ENCODE measurements at places on chromosomes 13 and 19. TPM values are rescaled to one million over a fixed set of nuclear protein-coding genes. Genes with fewer than 3 reads are reported as not detected.

DNA sequence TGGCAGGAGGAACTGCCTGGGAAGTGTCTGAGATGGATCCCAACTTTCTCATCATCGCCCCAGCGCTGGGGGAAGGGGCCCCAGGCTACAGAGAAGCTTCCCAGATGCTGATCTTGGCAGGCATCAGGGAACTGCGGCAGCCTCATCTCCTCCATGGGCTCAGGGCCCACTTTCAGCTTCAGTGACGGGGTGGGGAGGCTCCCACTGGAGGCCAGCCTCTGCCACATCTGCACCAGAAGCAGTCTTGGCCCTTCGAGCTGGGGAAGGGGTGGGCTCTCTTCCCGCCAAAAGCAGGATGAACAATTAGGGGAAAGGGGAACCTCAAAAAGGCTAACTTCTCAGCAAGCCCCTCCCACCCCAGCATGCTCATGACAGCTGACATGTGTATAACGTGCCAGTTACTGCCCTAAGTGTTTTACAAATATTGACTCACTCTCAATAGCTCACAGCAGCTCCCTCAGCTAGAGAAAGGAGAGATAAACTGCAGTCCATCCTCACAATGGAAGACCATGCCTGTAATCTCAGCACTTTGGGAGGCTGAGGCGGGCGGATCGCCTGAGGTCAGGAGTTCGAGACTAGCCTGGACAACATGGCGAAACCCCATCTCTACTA lies 7.1 kb upstream of the S1PR2 start:
- DNase-seq, result peak; percentile 17

DNA sequence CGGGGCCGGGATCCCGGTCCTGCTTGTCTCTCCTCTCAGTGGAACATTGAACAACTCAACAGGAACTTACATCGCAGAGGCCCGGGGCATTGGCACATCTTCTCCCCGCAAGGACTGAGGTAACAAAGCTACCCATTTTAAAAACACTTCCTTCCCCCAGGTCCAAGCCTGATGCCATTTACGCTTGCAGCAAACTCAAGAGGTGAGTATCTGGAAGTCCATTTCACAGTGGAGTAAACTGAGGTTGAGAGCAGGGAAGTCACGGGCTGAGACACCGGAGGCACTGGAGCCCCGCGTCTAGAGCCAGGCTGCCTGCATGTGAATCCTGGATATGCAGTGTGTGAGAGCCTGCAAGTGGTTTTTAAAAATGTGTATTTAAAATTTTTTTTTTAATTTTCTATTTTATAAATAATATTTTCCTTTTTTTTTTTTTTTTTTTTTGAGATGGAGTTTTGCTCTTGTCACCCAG lies 492 bp upstream of the PGLYRP1 start:
- DNase-seq, result no peak

GRCh38 chr13:50842251-50842989 lies 1.1 kb downstream of the DLEU7 start:
- DNase-seq, result no peak

DNA sequence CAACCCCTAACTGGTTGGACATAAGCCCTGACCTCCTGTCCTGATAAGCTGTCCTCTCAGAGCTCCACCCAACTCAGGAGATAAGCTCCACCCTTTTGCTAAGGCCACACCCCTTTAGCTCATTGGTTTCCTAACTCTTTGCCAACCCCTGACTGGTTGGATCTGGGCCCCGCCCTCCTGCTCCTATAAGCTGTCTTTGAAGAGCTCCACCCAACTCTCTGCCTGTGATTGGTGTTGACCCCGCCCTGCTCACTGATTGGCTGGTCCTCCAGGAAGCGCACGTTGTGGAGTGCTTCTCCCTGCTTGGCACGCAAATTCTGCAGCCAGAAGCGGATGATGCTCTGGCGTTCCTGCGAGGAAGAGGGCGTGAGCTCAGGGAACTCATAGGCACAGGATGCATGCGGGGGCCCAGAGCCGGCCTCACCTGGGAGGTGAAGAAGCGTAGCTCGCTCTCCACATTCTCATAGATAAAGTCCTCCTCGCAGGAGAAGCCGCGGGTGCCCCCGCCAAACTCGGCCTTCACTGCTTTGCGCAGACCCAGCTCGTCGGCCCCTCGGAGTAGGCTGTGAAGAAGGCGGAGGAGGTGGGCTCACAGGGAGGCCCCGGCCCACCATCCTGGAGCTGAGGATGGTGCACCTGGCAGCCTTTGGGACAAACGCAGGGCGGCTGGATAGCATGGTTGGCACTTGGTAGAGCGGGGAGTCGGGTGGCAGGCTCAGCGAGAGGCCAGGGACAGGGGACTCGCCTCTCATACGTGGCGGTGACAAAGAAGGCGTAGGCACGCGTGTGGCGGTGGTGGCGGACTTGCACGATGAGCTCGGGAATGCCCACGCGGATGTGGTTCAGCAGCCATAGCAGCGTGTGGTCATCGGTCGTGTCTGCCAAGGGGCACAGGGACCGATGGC lies 1.7 kb downstream of the ANO8 start:
- DNase-seq, result peak; percentile 42

Gene RUBCNL
- 0.70 TPM for polyA plus RNA-seq

DNA sequence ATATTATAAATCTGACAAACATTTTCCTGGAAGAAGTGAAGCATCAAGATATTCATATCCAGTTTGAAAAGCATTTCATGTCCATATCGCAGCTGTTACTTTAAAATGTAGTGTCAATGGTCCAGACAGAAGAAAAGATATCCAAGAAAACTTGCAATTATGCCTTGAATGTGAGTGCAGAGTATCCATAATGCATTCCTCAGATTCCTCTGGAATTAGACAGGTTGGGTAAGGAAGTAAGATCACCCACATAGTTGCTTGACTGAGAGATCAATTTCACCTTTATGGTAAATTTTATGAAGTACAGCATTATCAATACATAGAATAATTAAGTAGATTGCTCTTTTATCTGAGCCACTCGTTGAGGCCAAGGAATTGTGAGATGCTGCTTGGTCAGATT lies 327.0 kb upstream of the SLITRK5 start:
- peak; percentile 50 for DNase-seq

DNA sequence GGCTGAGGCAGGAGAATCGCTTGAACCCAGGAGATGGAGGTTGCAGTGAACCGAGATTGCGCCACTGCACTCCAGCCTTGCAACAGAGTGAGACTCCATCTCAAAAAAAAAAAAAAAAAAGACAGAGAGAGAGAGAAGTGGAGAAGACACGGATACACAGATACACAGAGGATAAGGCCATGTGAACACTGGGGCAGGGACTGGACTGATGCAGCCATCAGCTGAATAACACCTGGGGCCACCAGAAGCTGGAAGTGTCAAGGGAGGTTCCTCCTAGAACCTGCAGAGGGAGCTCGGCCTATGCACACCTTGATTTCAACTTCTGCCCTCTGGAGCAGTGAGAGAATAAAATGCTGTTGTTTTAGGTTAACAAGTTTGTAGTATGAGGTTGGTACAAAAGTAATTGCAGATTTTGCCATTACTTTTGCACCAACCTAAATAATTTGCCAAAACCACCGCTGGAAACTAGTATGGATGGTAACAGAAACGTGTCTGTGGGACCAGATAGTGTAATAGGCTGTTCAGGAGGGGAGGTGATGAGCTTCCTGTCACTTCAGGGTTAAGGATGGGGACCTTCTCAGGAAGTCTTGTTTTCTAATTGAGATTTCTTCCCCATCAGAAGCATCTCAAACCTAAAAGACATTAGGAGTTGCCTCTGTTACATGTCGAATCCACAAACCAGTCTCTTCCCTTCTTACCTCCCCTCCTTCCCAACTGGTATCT lies 36.4 kb upstream of the IGSF23 start:
- peak; percentile 40 for DNase-seq

DNA sequence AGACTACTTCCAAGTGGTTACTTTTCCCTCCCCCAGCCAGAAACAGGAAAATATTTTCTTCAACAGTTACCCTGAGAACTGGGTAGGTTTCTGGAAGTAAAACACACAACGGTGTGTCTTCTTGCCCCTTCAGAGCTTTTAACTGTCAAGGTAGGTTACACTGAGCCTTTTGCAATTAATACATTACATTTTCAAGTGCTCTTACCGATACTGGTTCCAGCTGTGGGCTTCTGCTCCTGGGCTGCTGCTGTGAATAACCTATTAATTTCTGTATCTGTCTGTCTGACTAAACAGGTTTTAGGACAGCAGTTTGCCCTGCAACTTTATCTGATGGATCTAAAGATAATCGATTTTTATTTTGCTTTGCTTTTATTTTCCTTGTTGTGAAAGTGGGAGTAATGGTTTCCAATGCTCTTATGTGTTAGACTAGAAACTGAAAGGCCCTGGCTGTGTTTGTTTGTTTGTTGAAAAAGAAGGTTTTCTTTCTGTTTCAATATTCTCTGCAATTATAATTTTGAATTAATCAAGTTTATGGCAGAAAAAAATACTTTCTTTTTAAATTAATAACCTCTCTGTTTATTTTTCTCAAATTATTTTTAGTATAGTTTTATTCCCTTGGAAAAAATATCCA lies 196.7 kb upstream of the SLITRK6 start:
- no peak for DNase-seq

Gene PDCD5
- polyA plus RNA-seq, result 115 TPM

DNA sequence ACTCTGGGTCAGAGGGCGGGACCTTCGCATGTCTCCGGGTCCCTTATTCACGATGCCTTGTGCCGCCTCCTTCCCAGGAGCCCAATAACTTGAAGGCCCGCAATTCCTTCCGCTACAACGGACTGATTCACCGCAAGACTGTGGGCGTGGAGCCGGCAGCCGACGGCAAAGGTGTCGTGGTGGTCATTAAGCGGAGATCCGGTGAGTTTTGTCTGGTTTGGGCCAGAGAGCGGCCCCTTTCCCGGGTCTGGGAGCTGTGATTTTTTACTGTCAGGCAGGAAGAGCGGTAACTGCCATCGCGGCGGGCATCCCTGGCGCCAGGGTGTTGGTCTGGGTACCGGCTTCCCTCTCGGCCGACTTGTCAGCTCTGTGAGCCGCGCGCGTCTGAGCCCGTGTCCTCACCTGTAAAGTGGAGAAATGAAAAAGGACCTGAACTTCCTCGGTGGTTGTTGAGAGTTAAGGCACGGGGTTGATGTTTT lies 800 bp downstream of the RPL28 start:
- DNase-seq, result no peak

- no peak for DNase-seq
Measured at GRCh38 chr13:82480415-82480814, 1401.9 kb downstream of the SLITRK1 start.

GRCh38 chr19:4541114-4541805 lies 1.4 kb upstream of the LRG1 start:
- DNase-seq, result no peak

- no peak for DNase-seq
Measured at GRCh38 chr19:41920882-41921576, 7.2 kb downstream of the ERFL start.

Gene NRTN
- 0.11 TPM for polyA plus RNA-seq

DNA sequence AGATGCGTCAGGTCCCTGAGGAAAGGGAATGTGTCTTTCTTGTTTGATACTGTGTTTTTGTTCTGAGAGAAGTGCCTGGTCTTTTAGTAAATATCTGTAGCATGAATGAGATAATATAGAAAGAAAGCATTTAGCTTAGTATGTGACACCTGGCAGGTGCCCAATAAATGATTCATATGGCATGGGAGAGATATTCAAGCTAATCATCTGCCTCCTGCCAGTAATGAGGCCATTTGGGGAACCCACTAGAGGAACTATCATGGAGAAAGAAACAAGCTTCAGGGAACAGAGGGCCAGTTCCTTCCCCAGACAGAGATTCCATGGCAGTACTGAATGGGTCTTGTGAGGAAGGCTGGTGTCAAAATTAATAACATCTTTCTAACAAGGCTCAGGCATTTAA lies 603.9 kb downstream of the DCT start:
- DNase-seq, result peak; percentile 67
